ENCODE measurements at places on chromosomes 1 and 21. TPM values are rescaled to one million over a fixed set of nuclear protein-coding genes. Genes with fewer than 3 reads are reported as not detected.

- DNase-seq, result peak; percentile 75
- H3K36me3 ChIP-seq, result peaks cover 2% of the 10 kb centered on the region
- peak within 1 kb of the TSS; percentile 95 for H3K4me3 ChIP-seq
- peaks cover 51% of the 10 kb centered on the region for H3K4me1 ChIP-seq
- H3K27me3 ChIP-seq, result peaks cover 2% of the 10 kb centered on the region
Observed at GRCh38 chr1:46616277-46617107, at the start of gene MOB3C. TSS of gene MOB3C (minus strand) at chr1:46616811. CDS start at chr1:46613321, 3,490 bp downstream.

Gene SHE
- not detected for total RNA-seq

GRCh38 chr1:107934578-107934977, 30.4 kb downstream of the VAV3 start:
- peak overlapping the region; percentile 61 for H3K4me3 ChIP-seq
- peaks cover 4% of the 10 kb centered on the region for H3K36me3 ChIP-seq
- H3K4me1 ChIP-seq, result peaks cover 34% of the 10 kb centered on the region
- no peak for DNase-seq

DNA sequence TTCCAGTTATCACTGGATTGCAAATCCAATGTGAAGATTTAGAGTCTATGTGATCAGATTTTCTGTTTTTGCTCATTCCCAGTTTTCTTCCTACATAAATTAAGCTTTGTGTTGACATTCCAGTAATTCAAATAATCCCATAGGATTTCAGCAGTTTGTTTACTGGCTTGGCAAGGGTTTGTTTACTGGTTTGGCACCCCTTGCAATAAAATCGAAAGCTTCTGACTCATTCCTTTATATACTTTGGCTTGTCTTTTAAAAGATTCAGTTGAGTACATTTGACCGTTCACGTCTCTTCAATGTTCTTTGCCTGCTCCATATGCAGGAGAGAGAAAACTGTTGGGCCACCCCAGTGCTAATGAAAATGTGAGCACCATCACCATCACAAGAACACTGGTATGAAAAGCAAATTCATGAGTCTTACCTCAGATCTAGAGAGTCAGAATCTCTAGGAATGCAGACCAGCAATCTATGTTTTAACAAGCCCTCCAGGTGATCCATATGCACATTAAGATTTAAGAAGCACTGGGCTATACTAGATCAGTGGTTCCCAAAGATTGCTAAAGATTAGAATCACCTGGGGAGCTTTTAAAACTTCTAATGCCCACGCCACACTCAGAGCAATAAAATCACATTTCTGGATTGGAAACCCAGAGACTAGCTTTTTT, 32.8 kb downstream of the ZC3H11B start:
- no peaks in the 10 kb centered on the region for H3K36me3 ChIP-seq
- no peaks in the 10 kb centered on the region for H3K27me3 ChIP-seq
- no peak for DNase-seq

Gene TIAM1
- total RNA-seq, result 21.8 TPM

DNA sequence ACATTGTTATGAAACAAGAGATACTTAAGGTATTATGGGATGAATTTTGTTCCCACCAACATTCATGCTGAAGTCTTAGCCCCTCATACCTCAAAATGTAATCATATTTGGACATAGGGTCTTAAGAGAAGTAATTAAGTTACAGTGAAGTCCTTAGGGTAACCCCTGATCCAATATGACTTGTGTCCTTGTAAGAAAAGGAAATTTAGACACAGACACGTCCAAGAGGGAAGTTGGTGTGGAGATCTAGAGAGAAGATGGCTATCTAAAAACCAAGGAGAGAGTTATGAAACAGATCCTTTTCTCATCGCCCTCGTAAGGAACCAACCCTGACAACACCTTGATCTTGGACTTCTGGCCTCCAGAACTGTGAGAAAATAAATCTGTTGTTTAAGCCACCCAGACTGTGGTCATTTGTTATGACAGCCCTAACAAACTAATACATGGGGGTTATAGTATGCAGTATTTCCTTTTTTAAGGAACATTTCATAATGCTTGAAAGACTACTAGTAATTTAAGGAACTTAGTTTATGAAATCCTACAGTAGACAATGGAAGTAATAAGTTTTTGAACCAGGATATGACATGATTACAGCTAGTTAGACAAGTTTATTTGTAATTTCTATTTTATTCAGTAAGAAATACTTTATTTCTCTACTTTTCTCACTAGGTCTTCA, 875.5 kb upstream of the ADGRL2 start:
- H3K4me3 ChIP-seq, result no peak overlapping the region
- no peaks in the 10 kb centered on the region for H3K36me3 ChIP-seq
- no peak overlapping the region for H3K27ac ChIP-seq
- H3K27me3 ChIP-seq, result no peaks in the 10 kb centered on the region
- no peaks in the 10 kb centered on the region for H3K4me1 ChIP-seq

Gene IVNS1ABP
- 265 TPM for total RNA-seq

Gene PLEKHG5
- total RNA-seq, result 5.0 TPM

Gene CELF3
- total RNA-seq, result not detected

- DNase-seq, result no peak
- no peaks in the 10 kb centered on the region for H3K27me3 ChIP-seq
- no peak overlapping the region for H3K27ac ChIP-seq
Observed at GRCh38 chr1:93588206-93588605, 93.4 kb downstream of the BCAR3 start.

Gene SPRR2F
- not detected for total RNA-seq

DNA sequence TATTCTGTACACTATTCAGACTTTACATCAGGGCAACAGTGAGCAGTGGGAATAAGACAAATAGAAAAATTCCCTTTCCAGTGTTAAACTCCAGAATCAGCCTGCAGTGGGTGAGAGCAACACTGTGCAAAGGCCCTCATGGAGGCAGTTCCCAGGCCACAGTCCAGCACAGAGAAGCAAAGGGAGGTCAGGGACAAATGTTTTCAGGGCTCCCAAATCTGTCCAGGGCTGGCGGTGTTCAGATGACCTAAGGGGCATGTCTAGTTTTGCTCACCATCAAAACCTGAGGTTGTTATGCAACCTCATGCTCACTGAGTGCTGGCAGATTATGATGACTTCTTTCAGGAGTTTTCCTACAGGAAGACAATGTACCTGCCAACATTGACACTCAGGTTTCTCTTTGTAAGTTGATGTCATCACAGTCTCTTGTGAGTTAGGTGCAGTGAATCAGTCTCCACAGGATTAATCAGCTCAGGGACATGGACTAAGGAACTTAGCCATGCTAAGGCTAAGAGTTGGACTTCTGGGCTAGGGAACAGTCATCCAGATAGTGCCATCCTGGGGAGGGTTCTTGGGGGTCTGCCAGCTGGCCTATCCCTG, 3.6 kb upstream of the LCE5A start:
- H3K27ac ChIP-seq, result no peak overlapping the region
- H3K27me3 ChIP-seq, result peaks cover 35% of the 10 kb centered on the region
- H3K36me3 ChIP-seq, result no peaks in the 10 kb centered on the region
- H3K4me3 ChIP-seq, result no peak overlapping the region

Gene C8B
- not detected for total RNA-seq

- H3K27me3 ChIP-seq, result no peaks in the 10 kb centered on the region
- H3K4me1 ChIP-seq, result no peaks in the 10 kb centered on the region
- H3K27ac ChIP-seq, result no peak overlapping the region
- DNase-seq, result no peak
- H3K36me3 ChIP-seq, result no peaks in the 10 kb centered on the region
Observed at GRCh38 chr1:196361112-196361714, 247.0 kb downstream of the KCNT2 start.

GRCh38 chr1:119662034-119662437, 14.0 kb upstream of the ZNF697 start:
- no peak overlapping the region for H3K27ac ChIP-seq
- DNase-seq, result no peak
- H3K4me1 ChIP-seq, result peaks cover 2% of the 10 kb centered on the region
- peaks cover 36% of the 10 kb centered on the region for H3K27me3 ChIP-seq

- H3K4me3 ChIP-seq, result no peak overlapping the region
- H3K27ac ChIP-seq, result no peak overlapping the region
- DNase-seq, result no peak
- H3K4me1 ChIP-seq, result no peaks in the 10 kb centered on the region
- H3K27me3 ChIP-seq, result no peaks in the 10 kb centered on the region
Observed at GRCh38 chr1:58456470-58456869, 90.1 kb downstream of the OMA1 start.

Gene KLHL12
- total RNA-seq, result 30.5 TPM

DNA sequence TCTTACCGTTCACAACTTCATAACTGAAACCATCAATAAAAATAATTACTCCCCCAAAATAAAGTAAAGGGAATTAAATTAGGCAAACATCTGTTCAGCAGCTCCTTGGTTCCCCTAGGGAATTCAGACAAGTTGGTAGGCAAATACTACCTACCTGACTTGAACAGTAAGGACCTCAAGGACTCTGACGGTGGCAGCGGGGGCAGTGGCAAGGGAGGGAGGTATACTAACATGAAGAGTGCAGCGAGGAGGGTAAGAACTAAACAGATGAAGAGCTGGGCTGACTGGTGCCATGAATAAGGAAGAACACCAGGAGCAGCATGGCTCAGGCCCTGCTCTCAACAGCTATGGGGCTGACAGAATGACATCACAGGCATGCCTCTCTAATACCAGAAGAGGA, 33.1 kb downstream of the MTOR start:
- H3K27ac ChIP-seq, result peak overlapping the region; percentile 13
- no peaks in the 10 kb centered on the region for H3K27me3 ChIP-seq
- DNase-seq, result no peak
- H3K4me1 ChIP-seq, result peaks cover 16% of the 10 kb centered on the region

DNA sequence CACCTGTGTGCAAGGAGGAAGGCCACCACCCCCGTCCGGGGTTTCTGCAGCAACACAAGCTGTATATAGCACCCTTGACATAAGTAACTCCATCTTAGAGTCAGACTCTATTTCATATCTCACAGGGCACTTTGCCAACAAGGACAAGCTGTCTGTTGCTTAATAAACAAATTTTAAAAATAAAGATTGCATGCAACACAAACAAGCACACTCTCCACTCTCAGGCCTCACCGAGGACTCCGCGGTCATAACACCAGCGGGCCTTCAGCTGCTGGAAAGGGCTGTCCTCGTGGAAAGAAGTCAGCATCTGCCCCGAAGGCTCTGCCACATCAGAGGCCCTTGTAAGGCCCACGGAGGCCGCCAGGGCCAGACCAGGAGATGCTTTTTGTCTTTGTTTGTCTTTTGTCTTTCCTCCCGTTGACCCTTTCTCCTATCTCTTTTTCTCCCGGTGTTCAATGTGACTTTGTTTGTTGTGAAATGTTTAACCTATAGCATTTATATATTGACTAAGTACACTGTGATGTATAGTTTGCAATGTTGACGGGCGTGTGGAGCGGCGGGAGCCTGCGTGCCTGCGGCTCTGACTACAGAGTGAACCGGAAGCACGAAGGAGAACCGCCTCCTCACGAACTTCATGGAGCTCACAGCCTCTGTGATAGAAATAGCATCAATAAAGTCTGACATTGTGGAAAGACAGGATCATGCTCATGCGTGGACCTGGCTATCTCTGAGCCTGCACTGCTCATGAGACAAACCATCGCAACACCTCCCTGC, 24.1 kb downstream of the MEGF6 start:
- no peaks in the 10 kb centered on the region for H3K4me1 ChIP-seq
- no peaks in the 10 kb centered on the region for H3K36me3 ChIP-seq
- no peaks in the 10 kb centered on the region for H3K27me3 ChIP-seq
- no peak overlapping the region for H3K27ac ChIP-seq

GRCh38 chr1:15866721-15867201, 19.3 kb downstream of the SPEN start:
- peaks cover 14% of the 10 kb centered on the region for H3K36me3 ChIP-seq
- no peak overlapping the region for H3K4me3 ChIP-seq
- peaks cover 17% of the 10 kb centered on the region for H3K4me1 ChIP-seq
- H3K27ac ChIP-seq, result no peak overlapping the region

DNA sequence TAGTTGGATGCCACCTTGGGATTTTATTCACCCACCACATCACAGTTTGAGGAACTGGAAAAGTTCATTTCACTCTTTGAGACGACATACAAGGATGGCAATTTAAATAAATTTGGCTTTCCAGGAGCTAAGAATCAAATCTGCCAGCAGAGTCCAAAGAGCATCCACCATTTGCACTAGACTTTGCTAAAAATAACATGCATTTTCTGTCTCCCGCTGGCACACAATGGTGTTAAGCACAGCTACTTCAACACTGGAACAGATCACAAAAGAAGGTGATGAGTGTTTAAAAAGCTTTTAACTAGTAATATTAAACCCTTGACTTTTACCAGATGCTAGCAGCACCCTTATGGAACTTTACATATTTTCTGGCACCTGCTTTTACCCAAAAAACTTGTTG, 44.6 kb downstream of the MAEL start:
- H3K4me1 ChIP-seq, result no peaks in the 10 kb centered on the region
- H3K27ac ChIP-seq, result no peak overlapping the region
- DNase-seq, result no peak
- peaks cover 32% of the 10 kb centered on the region for H3K27me3 ChIP-seq

Gene VWA5B1
- total RNA-seq, result not detected

- H3K4me1 ChIP-seq, result peaks cover 50% of the 10 kb centered on the region
- peaks cover 18% of the 10 kb centered on the region for H3K36me3 ChIP-seq
- peak; percentile 84 for DNase-seq
- peak overlapping the region; percentile 98 for H3K4me3 ChIP-seq
Observed at GRCh38 chr1:111204201-111204982, 3.9 kb upstream of the DENND2D start.

- peak; percentile 70 for DNase-seq
- H3K27me3 ChIP-seq, result no peaks in the 10 kb centered on the region
- peaks cover 64% of the 10 kb centered on the region for H3K4me1 ChIP-seq
- peak overlapping the region; percentile 86 for H3K27ac ChIP-seq
- H3K36me3 ChIP-seq, result peaks cover 39% of the 10 kb centered on the region
Observed at GRCh38 chr1:113940365-113941244, 11.5 kb downstream of the HIPK1 start.

- H3K27me3 ChIP-seq, result no peaks in the 10 kb centered on the region
- peaks cover 19% of the 10 kb centered on the region for H3K4me1 ChIP-seq
- DNase-seq, result peak; percentile 53
- peaks cover 2% of the 10 kb centered on the region for H3K36me3 ChIP-seq
- H3K4me3 ChIP-seq, result peak overlapping the region; percentile 71
Observed at GRCh38 chr21:44765231-44766013, 36.2 kb downstream of the UBE2G2 start.

DNA sequence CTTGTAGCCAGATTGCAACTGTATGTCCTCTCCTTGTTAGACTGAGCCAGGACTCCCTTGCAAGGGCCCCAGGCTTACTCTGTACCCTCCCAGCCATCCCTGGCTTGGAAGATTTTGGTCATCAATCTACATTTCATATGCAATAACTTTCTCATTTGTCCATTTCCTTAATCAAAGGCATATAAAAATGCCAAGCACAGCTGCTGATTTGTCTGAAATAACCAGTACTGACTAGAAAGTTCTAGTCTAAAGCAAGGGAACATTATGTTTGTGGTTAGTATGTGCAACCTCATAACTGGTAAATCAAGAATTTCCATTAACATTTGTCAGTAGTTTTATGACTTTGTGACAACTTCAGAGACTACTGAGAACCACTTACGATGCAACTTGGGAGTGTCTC, 370.2 kb downstream of the ST6GALNAC3 start:
- H3K27ac ChIP-seq, result no peak overlapping the region
- H3K4me3 ChIP-seq, result no peak overlapping the region
- H3K4me1 ChIP-seq, result no peaks in the 10 kb centered on the region
- no peak for DNase-seq
- no peaks in the 10 kb centered on the region for H3K36me3 ChIP-seq

- H3K4me1 ChIP-seq, result no peaks in the 10 kb centered on the region
- no peak for DNase-seq
- H3K27ac ChIP-seq, result no peak overlapping the region
- H3K27me3 ChIP-seq, result no peaks in the 10 kb centered on the region
- H3K4me3 ChIP-seq, result no peak overlapping the region
- H3K36me3 ChIP-seq, result no peaks in the 10 kb centered on the region
Observed at GRCh38 chr1:218991089-218991488, 182.6 kb upstream of the LYPLAL1 start.

GRCh38 chr1:2110191-2110737, 60.1 kb downstream of the PRKCZ start:
- H3K4me3 ChIP-seq, result no peak overlapping the region
- H3K27ac ChIP-seq, result no peak overlapping the region
- H3K36me3 ChIP-seq, result no peaks in the 10 kb centered on the region
- peaks cover 3% of the 10 kb centered on the region for H3K4me1 ChIP-seq
- no peaks in the 10 kb centered on the region for H3K27me3 ChIP-seq
